Esophagus muscularis mucosa (tissue), 4 donors: ENCODE measurements at places on chromosomes 13 and 19. TPM values are rescaled to one million over a fixed set of nuclear protein-coding genes. Genes with fewer than 3 reads are reported as not detected.

- DNase-seq: peak; percentile 19
These were observed 89.2 kb downstream of the DHRS12 start for GRCh38 chr13:51714663-51715168.

DNA sequence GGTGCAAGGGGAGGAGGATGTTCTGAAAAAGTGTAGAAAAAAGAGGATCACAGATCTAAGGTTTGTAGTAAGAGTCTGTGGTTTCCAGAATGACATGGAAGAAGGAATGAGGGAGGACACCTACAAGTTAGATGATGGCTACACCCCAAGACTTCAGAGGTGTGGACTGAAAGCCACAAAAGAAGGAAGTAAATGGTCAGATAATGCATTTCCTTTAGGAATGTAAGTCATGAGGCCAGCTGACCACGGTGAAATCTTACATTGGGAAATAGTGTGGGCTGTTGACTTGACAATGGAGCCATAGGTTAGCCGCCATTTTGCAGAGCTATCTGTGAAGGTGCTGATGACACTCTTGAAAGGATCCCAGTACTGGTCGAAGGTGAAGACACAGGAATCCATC, 25.3 kb upstream of the FBXO27 start:
- no peak for DNase-seq

Gene CLN5
- 26.2 TPM for total RNA-seq

GRCh38 chr19:4633140-4633967, 6.0 kb upstream of the TNFAIP8L1 start:
- no peak for DNase-seq

Gene ZNF728
- total RNA-seq: 3.7 TPM

Gene ATCAY
- 1.3 TPM for total RNA-seq

Gene MBD3L3
- total RNA-seq: not detected

Gene IGSF23
- not detected for total RNA-seq

- no peak for DNase-seq
These were observed 576 bp downstream of the DOT1L start for GRCh38 chr19:2164020-2164998.

- no peak for DNase-seq
These were observed 109.7 kb downstream of the PAN3 start for GRCh38 chr13:28248080-28248479.

DNA sequence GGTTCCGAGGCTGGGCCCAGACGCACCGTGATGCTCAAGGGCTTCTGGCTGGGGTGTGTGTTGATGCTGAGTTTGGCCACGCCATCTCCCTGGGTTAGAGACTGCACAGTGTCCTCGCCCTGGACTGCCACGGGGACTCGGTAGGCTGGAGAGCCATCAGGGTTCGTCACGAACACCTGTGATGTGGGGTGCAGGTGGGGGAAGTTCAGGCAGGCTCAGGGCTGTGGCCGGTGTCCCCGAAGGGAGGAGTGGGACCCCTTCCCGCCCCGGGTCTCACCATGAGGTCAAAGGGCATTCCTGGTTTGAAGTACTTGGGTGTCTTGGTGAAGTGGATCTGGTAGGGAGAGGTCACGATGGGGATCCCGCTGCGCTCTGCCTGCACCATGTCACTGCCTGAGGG, 8.2 kb downstream of the C3 start:
- no peak for DNase-seq

- DNase-seq: no peak
These were observed 11.3 kb downstream of the FPR1 start for GRCh38 chr19:51740356-51740755.

GRCh38 chr13:42873081-42873480, 91.7 kb downstream of the FAM216B start:
- no peak for DNase-seq

Gene SIGLEC9
- 2.5 TPM for total RNA-seq

- DNase-seq: no peak
These were observed 10.5 kb downstream of the GNG7 start for GRCh38 chr19:2691951-2692350.
